ENCODE measurements at places on chromosomes 6 and 20. TPM values are rescaled to one million over a fixed set of nuclear protein-coding genes. Genes with fewer than 3 reads are reported as not detected.

Gene SEMG1
- not detected for total RNA-seq

Gene WASF1
- total RNA-seq = 5.9 TPM

Gene SLC13A3
- 4.2 TPM for total RNA-seq

Gene SLC22A1
- total RNA-seq = 5.4 TPM

Gene MPIG6B
- total RNA-seq = not detected

Gene GPSM3
- 9.7 TPM for total RNA-seq

Gene CASS4
- 0.62 TPM for total RNA-seq

Gene LCA5
- total RNA-seq = 18.0 TPM

GRCh38 chr6:151010071-151010470, 144.6 kb downstream of the MTHFD1L start:
- DNase-seq = no peak

GRCh38 chr6:12501990-12502389, 211.8 kb downstream of the EDN1 start:
- DNase-seq = no peak

DNA sequence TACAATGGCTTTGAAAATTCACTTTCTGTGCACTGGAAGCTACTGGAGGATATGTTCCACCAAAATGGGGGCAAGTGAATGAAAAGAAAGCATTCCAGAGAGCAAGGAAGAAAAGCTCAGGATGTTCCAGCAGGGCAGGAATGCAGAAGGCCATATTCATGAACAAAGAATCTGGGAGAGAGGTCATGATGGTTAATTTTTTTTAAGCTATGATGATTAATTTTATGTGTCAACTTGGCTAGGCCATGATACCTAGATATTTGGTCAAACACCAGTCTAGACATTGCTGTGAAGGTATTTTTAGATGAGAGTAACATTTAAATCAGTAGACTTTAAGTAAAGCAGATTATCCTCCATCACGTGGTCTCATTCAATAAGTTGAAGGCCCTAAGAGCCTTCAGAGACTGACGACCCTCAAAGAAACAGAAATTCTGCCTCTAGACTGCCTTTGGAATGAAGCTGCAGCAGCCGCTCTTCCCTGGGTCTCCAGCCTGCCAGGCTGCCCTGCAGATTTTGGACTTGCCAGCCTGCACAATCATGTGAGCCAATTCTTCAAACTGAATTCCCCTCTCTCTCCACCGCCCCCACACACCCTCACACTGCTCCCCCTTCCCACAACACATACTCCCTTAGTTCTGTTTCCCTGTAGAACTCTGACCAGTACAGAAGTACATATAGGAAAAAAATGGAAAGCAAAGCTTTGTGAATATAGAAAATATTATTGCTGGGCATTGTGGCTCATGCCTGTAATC, 20.1 kb upstream of the GCM1 start:
- DNase-seq = no peak

- DNase-seq = no peak
These were observed 976.1 kb upstream of the MAP3K7 start for GRCh38 chr6:91562955-91563354.

GRCh38 chr6:144295211-144295610, 10.1 kb downstream of the UTRN start:
- DNase-seq = no peak

- DNase-seq = no peak
These were observed 97.5 kb downstream of the CDH4 start for GRCh38 chr20:61349447-61350165.

GRCh38 chr20:9332791-9333479, 181.5 kb upstream of the LAMP5 start:
- DNase-seq = no peak

All from uterus (tissue), 4 donors.